Smooth muscle cell of the pulmonary artery (primary cell): ENCODE measurements at places on chromosomes 3 and 15. TPM values are rescaled to one million over a fixed set of nuclear protein-coding genes. Genes with fewer than 3 reads are reported as not detected.

Gene ROPN1
- total RNA-seq, result not detected in 2 replicates

Gene PLAAT1
- total RNA-seq, result not detected in 2 replicates

Gene PRR23C
- not detected in 2 replicates for total RNA-seq

Gene PAK6
- 0.13 TPM in 2 replicates for total RNA-seq

Gene RLBP1
- total RNA-seq, result not detected in 2 replicates

Gene FILIP1L
- 23.8 and 24.7 TPM in 2 replicates for total RNA-seq

Gene PLD1
- total RNA-seq, result 16.9 and 36.3 TPM in 2 replicates

Gene KIF23
- total RNA-seq, result 8.6 and 12.8 TPM in 2 replicates

Gene FETUB
- not detected in 2 replicates for total RNA-seq

Gene PLCH1
- under 0.01 and 0.03 TPM in 2 replicates for total RNA-seq

Gene CD200R1
- total RNA-seq, result 0.07 TPM in 1 of 2 replicates, not detected in the other

Gene GOLGA8S
- total RNA-seq, result 0.07 and 0.10 TPM in 2 replicates

Gene CLDN16
- total RNA-seq, result under 0.01 and 0.30 TPM in 2 replicates

Gene SEMA3G
- total RNA-seq, result 0.03 and 0.13 TPM in 2 replicates

Gene MST1R
- 0.79 and 1.4 TPM in 2 replicates for total RNA-seq

Gene GASK1A
- total RNA-seq, result 0.69 and 2.4 TPM in 2 replicates

Gene NPTN
- 213 and 315 TPM in 2 replicates for total RNA-seq

Gene PARP15
- total RNA-seq, result 0.03 and 0.13 TPM in 2 replicates

Gene PTPRG
- total RNA-seq, result 59.8 and 72.5 TPM in 2 replicates
